ENCODE measurements at places on chromosomes 3 and 15. TPM values are rescaled to one million over a fixed set of nuclear protein-coding genes. Genes with fewer than 3 reads are reported as not detected.

TMC3 gene
- total RNA-seq, result 0.21 TPM

TLR9 gene
- not detected for total RNA-seq

- H3K4me1 ChIP-seq, result peaks cover 46% of the 10 kb centered on the region
- no peak overlapping the region for H3K4me3 ChIP-seq
- H3K27me3 ChIP-seq, result peaks cover 8% of the 10 kb centered on the region
- H3K36me3 ChIP-seq, result no peaks in the 10 kb centered on the region
Measured at GRCh38 chr15:63599401-63600000, 2.3 kb downstream of the FBXL22 start.

RAB6B gene
- 2.6 TPM for total RNA-seq

DNA sequence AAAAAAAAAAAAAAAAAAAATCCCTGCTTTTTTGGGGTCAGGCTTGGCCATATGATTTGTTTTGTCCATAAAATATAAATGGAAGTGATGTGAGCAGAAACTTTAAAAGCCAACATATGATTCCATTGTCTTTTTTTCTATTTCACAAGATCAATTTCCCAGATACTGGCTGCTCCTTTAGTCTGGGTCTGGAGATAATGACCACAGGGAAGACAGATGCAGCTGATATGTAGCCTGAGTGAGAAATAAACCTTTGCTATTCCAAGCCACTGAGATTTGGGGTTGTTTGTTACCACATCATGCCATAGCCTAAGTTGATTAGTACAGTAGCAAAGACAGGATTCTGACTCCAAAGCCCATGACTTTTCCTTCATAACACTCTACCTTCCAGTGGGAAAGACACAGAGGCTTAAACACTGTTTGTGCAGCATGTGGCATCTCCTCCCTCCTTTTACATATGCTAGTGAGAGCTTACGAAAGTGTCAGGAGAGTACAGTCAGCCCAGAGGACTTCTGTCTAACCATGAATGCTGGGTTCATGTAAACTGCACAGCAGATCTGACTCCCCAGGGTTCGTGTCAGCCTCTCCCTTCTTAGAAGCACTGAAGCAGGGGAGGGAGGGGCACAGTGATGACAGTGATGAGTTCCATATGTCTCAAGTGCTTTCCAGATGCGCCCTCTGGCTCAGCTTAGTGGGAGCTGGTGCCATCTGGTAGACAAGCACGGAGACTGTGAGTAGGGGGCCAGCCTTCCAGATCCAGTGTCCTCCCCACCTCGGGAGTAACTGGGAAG, 36.7 kb upstream of the SLC7A14 start:
- H3K36me3 ChIP-seq, result no peaks in the 10 kb centered on the region
- no peak overlapping the region for H3K4me3 ChIP-seq
- H3K27me3 ChIP-seq, result no peaks in the 10 kb centered on the region
- H3K27ac ChIP-seq, result peak overlapping the region; percentile 10
- DNase-seq, result peak; percentile 68
- H3K4me1 ChIP-seq, result peaks cover 11% of the 10 kb centered on the region

DNA sequence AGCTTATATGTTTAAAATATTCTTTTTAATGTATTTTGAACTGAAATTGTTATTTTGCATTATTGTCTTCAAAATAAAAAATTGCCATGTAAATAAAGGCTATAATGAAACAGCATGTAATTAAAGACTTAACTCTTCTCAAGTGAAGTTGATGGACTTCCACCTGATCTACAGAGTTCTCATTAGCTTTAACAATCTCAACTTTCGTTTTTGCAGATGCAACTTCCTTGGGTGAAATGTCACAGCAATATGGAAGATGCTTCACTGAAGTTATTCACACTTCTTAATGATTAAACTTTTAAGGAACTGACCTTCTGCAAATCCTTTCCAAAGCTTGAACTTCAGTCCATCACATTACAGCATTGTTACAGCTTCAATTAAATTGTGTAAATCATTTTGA, 63.6 kb downstream of the OSTN start:
- H3K27me3 ChIP-seq, result no peaks in the 10 kb centered on the region
- no peak for DNase-seq
- H3K36me3 ChIP-seq, result no peaks in the 10 kb centered on the region

All from cardiac muscle cell (in vitro differentiated cells and primary cell).